Pons (tissue), 1 donor: ENCODE measurements at places on chromosomes 11 and 22.

DNA sequence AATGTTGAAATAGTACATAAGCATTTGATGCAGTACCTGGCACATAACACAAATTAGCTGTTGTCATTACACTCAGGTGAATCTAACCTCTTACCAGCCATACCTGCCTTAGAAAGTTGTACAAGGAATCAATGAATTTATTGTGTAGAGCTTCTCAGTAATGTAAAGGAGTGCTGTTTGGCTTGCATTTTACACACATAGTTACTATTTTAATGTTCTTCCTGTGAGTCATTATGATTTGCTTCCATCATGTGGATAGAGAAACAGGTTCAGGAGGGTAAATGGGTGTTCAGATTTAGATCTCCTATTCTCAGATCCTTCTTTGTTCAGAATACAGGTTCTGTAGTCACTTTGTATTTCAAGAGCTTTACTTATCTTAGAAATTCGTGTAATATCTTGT lies 27.6 kb upstream of the RCE1 start:
- DNase-seq, result no peak

DNA sequence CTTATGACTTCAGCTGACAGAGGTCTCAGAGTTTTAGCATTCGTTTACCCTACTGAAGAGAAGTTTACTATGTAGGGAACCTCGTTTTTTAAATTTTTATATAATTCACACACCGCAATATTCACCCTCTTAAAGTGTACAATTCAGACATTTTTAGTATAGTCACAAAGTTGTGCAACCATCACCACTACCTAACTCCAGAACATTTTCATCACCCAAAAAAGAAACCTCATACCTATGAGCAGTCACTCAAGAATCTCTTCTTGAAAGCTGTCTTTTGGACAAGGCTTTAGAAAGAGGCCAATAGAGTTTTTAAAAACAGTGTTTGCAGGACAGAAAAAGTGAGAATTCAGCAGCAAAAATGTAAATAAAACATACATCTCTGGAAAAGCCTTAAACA lies 39.5 kb upstream of the CLNS1A start:
- DNase-seq, result no peak

DNA sequence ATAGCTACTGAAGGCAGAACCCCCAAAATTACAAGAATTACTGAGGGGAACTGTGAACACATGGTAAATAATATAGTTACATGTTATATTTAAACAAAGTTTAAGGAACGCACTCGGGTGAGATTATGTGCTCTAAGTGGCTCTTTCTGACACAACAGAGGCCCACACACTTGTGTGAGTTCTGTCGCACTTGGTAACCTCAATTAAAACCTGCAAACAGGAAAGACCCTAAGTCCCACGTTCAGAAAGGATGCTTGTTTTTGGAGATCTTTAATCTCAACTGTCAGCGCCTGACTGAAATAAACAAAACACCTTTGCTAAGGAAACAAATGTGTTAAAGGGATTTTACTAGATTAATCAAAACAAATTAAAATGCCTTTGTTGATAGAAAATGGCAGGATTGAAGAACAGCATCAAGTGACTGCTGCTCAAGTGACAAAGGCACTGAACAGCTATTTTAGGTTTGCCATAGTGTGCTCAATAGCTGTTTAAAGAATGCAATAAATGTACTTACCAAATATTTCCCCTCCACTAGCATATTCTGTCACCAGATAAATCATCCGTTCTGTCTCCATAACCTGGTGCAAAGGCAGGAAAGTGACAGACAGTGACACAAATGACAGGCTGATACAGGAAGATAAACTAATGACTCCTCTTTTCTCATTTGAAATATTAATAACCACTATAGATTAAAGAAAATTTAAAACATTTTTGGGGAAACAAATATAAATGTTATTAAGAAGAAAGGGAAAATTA lies 116.3 kb upstream of the APOA1 start:
- DNase-seq, result no peak

GRCh38 chr11:14541192-14541947 lies 21.2 kb upstream of the PSMA1 start:
- DNase-seq, result peak; percentile 63

GRCh38 chr22:50305923-50306566 lies 1.4 kb downstream of the PLXNB2 start:
- peak; percentile 49 for DNase-seq

GRCh38 chr11:115617767-115618166 lies 113.6 kb upstream of the CADM1 start:
- DNase-seq, result no peak

- no peak for DNase-seq
These were observed 16.7 kb downstream of the PAFAH1B2 start for GRCh38 chr11:117160826-117161225.

GRCh38 chr11:130561441-130561881 lies 113.0 kb downstream of the ADAMTS15 start:
- DNase-seq, result no peak

DNA sequence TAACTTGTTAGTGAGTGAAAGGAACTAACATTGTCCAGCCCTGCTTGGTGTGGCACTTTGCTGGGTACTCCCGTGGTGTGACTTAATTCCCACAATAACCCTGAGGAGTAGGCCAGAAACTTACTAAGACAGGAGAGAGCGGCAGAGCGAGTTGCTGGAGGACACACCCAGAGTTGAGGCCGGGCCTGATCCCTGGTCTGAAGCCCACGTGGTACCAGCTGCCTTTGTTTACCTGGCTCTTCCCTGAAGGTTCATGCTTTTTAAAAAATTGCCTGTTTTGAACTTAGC lies 594 bp downstream of the MPST start:
- peak; percentile 50 for DNase-seq

DNA sequence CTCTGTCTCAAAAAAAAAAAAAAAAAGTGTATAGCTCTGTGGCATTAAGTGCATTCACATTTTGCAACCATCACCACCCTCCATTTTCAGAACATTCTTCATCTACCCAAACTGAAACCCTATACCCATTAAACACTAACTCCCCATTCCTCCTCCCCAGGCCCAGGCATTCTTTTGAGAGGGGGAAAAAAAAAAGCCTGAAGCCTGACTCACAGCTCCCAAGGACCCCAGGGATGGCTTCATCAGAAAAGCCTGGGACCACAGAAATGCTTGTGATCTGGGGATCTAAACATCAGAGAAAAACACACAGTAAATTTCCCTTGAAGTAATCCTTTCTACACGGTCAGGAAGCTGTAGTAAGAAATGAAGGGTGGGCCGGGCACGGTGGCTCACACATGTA lies 10.7 kb upstream of the GTSE1 start:
- no peak for DNase-seq

DNA sequence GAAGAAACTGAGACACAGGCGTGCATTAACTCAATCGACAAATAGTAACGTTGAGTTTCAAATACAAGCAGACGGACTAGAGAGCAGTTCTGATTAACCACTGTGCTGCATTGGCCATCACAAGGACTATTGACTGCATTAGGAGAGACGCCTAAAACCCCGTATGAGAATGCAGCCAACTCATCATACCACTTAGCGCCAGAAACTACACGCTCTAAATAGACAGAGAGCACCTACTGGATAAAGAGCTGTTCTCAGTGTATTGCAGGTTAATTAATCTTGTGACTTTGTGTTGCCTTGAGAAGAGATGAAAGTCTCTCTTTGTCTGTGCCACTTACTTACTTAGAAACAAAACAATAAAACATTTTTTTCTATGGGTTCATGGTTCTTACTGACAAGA lies 484.0 kb downstream of the OPCML start:
- DNase-seq, result peak; percentile 12

DNA sequence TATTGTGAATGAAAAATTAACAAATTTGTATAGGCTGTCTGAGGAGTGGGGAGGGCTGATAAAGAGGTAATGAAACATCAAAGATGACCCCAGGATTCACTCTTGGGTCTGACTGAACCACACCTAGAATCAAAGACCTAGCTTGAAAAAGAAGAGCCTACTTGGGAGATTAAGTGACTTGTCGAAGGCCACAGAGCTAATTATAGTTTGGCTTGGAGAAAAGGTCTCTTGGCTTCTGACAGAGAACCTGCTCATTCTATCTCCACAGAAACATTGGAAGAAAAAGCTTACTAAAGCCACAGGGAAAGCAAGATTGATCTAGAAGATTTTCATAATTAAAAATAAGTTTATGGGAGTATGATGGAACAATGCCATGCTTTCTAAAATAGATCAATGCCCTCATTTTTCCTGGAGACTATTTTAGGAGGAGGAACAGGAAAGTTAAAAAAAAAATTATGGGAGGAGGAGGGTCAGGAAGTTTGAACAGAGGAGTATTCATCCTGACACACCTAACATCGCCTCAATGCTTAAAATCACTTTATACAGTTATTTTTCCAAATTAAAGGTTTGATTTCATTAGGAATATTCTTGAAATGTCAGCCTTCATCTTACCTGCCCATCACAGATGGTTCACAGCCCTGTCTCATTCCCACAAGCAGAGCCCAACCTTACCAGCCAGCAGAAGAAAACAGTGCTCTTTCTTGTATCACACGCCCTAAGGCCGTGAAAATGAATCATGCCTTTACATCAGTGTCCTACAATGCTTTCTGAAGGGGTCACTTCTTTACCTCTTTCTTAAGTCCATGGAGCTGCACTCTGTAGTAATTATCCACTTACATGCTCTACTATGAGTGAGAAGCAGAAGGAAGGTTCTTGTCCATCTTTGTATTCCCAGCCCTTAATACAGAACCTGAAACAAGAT lies 231.1 kb upstream of the MPPED2 start:
- no peak for DNase-seq

- DNase-seq, result no peak
These were observed at the start of gene CECR2 for GRCh38 chr22:17369439-17370025. Gene CECR2, plus strand, starts transcription at chr22:17369460. Its CDS starts 324 bp downstream, at chr22:17369784.

- DNase-seq, result no peak
These were observed 69.5 kb downstream of the ZNRF3 start for GRCh38 chr22:28952857-28953256.

GRCh38 chr11:102050927-102051575 lies 3.8 kb downstream of the CFAP300 start:
- DNase-seq, result no peak

DNA sequence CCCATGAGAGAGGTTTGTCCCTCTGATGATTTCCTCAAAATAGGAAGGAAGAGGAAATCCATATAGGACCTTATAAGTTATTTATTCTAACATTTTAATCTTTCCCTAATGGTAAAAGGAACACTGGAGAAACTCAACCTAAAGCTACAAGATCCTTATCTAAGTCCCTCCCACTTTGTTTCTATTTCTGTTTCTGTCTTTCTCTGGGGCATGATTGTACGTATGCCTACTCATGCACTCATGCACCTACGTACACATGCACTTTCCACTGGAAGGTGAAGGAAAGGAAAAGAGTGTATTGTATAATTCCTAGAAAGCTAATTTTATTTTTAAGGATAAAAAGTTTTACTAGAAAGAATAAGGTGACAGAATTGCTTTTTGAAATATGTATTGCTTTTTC lies 125.0 kb downstream of the RAB38 start:
- no peak for DNase-seq

DNA sequence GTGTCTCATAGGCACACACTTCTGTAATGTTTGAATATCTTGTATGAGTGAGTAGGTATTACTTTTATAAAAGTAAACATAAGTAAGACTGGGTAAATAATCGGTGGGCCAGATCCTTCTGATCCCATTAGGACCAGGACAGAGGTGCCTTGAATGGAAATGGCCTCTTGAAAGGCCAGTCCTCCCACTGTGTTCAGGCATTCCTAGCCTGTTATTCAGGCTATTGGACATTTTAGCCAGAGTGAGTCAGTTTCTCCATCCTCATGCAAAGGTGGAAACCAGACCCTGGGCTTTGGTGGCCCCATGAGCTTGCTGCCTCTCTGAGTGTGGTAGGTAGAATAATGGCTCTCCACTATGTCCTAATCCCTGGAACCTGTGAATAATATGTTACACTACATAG lies 34.4 kb downstream of the C11orf96 start:
- no peak for DNase-seq

- DNase-seq, result peak; percentile 57
These were observed 4.2 kb downstream of the SPI1 start for GRCh38 chr11:47373876-47374719.

DNA sequence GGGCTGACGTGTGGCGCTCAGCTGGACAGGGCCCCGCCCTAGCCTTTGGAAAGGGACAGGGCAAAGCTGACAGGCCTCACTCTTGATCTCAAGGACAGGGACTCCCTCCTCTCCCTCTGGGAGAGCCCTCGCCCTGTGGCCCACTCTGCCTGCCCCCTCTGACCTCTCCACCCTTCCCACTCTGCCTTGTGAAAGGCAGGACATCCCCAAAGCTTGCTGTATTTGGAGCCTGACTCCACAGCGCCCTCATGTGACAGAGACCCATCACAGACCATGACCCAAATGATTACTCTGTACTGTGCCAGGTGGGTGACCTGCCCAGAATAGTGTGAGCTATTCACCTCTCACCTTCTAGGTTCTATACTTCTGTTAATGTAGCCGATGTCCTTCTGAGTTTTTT lies 18.8 kb downstream of the P2RY2 start:
- peak; percentile 15 for DNase-seq

DNA sequence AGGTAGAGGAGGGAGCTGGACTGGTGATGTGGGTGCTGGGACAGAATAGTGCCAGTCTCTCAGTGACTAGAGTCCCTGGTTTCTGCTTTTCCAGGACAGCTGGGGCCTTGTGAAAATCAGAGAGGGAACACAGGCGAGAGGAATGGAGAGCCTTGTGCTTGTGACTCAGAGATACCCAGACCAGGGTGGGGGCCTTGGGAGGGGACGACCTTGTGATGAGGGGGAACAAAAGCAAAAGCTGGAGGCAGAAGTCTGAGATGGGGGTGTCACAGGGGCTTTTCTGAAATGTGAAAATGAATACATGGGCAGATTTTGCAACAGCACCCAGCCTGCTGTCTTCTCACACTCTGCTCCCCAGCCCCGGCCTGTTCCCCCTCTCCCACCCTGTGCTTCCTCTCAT lies 3.4 kb upstream of the NR1H3 start:
- peak; percentile 40 for DNase-seq

DNA sequence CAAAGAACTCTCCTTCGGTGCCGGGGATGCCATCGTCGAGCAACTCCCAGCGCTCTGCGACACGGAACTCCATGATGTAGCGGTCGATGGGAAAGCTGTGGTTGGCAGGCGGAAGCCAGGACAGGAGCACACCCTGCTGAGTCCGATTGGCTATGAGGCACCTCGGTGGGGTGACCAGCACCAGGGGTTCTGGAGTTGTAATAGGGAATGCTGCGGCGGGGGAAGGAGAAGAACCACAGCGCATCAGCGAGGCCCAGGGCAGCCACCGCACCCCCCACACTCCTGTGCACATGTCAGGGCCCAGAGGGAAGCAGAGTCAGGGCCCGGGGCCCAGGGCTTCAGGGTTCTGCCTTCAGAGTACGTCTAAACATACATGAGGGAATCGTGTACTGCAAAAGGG lies 31.0 kb downstream of the IGSF9B start:
- DNase-seq, result no peak

DNA sequence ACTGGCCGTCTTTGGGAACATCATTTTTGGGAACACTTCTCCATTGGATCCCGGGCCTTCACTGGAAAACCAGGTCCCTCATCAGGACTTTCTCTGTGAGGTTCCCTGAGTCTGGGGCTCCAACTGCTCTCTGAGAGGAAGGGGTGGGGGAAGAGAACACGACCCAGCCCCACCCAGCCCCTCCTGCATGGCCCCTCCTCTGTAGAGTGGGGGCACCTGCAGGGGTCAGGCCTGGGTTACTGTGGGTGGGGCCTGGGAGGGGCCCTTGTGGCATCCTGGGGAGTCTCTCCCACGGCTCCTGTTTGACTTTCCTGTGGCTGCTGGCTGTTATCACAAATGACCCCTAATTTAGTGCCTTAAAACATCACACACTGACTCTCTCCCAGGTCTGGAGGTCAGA lies 36.3 kb downstream of the IGLL5 start:
- no peak for DNase-seq

- no peak for DNase-seq
These were observed 55.6 kb upstream of the PPARA start for GRCh38 chr22:46094676-46095075.

- no peak for DNase-seq
These were observed 56.5 kb downstream of the NAT10 start for GRCh38 chr11:34161812-34162492.
